Osteocyte (in vitro differentiated cells): ENCODE measurements at places on chromosomes 5 and 9. TPM values are rescaled to one million over a fixed set of nuclear protein-coding genes. Genes with fewer than 3 reads are reported as not detected.

TXNDC8 gene
- total RNA-seq: not detected in 2 replicates

DNA sequence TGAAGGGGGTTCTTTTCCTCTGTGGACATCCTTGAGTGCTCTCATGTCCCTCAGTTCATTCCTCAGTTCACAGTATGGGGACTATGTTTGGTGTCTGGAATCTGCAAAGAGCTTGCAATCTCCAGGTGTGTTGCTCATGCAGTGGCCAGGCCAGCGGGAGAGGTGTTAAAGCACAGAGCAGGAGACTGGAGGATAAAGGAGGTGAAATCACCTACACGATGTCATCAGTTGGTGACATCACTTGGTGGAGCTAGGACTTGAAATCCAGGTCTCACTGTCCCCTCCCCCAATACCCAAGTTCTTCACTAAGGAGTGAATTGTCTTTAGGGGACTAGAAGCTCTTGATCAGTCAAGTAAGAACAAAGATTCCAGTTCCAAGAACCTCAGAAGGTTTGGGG, 197.3 kb upstream of the ZNF618 start:
- DNase-seq: no peak

GRCh38 chr5:27482663-27483062, 444.3 kb upstream of the CDH9 start:
- DNase-seq: no peak

GFI1B gene
- not detected in 2 replicates for total RNA-seq

GFPT2 gene
- total RNA-seq: 70.7 and 80.0 TPM in 2 replicates

NPR3 gene
- 92.2 and 97.4 TPM in 2 replicates for total RNA-seq

- DNase-seq: no peak
These were observed 243.4 kb upstream of the KLF4 start for GRCh38 chr9:107732781-107733522.
